ENCODE measurements at places on chromosomes 7 and 10.

- no peak for DNase-seq
Observed at GRCh38 chr10:95264227-95265051, 26.4 kb downstream of the PDLIM1 start.

GRCh38 chr10:14761372-14761771 lies 13.3 kb downstream of the FAM107B start:
- no peak for DNase-seq

DNA sequence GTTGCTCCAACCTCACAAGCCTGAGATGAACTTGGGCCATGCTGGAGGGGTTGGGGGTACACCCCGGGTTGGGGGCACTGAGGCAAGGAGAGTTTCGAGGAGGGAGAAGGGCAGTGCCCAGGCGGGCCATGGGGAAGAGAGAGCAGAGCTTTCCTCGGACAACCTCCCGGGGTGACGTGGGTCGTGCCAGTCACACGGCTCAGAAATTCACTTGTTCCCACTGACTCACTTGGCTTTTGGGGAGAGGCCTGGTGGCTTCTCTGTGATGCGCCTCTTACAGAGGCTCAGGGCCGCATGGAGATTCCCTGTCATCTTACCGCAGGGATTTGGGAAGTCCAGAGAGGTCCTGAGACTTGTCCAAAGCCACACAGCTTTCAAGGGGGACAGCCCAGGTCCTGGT lies 2.9 kb downstream of the LAT2 start:
- DNase-seq = no peak

GRCh38 chr7:150374026-150374425 lies 5.1 kb upstream of the ZNF775 start:
- DNase-seq = no peak

- no peak for DNase-seq
Observed at GRCh38 chr7:44377681-44378421, 52.5 kb upstream of the CAMK2B start.

DNA sequence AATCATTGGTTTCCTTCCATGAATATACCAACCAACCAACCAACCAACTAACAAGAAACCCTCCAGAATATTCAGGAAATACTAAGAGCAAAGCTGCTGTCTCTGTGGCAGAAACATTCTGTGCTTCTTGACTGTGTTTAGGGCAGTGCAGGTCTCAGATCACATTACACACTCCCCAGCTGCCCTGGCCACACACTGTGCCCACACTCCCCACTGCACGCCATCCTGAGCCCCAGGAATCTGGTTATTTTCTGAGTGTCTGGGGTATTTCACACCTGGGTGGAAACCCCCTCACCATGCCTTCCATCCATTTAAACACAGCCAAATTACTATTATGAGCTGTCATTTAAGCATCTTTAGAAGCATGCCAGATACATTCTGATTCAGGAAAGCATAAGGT lies 183.7 kb upstream of the ANK3 start:
- no peak for DNase-seq

DNA sequence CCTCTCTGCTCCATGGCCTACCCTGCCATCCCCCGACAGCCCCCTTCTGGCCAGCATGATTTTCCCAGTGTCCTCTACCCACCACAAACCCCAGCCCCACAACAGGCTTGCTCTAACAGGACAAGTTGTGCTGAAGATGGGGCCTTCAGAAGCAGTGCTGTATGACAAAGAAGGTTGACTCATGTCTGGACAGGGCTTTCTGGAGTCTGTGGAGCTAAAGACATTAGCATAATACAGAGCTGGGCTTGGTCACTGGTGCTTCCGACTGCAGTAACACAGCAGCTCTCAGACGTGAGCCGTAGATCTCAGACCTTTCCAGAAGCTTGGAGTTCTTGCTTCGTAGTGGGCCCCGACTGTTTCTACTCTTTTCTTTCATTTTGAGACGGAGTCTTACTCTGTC lies 100.5 kb downstream of the GTF2IRD1 start:
- no peak for DNase-seq

GRCh38 chr7:104341546-104341945 lies 13.1 kb downstream of the LHFPL3 start:
- no peak for DNase-seq

DNA sequence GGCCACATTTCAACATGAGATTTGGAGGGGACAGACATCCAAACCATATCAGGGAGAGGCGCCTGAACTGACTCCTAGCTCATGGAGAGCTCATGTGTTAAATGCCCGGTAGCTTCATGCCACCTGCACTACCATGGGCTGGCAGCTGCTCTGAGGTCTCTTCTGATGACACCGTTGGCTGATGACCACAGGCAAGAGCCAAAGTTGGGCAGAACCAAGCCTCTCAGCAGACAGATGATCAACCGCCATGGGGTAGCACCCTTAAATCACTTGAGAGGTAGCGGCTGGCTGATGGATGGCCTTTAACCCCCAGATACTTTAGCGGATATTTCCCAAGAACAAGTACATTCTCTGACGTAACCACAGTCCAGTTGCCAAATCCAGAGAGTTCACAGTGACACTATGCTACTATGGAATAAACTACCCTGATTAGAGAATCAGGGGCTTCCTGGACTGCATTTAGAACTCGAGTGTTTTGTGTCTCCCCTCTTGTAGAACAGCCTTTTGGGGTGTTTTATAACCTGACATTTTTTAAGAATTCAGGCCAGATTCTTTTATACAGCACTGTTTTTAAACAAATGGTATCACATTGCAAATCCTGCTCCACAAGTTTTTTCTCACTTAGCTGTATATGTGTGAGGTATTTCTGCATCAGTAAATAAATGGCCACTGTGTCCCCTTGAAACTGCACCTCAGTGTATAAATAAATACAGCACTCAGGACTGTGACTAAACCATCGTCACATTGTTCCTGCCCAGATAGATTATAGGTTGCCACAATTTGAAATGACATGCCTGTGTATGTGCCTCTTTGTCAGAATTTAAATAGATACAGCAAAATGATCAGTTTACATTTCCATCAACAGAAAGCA lies 30.8 kb upstream of the DRGX start:
- DNase-seq = no peak

DNA sequence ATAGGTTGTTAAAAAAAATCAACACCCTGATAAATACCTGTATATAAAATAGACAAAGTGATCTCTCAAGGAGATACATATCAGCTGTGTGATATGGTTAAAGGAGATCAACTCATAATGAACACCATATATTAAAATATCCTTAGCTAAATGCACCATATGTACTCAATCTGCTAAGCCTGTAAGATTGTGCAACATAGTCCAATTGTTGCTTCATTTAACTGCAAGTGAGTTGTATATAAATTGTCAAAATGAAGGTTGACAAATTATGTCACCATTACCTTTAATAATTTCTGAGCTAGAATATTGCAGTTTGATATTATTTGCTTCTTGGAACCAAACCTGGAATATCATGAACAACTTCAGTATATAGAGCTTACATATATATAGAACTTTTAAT lies 283.7 kb downstream of the MALRD1 start:
- no peak for DNase-seq

- DNase-seq = no peak
Observed at GRCh38 chr7:155322530-155322929, 24.9 kb downstream of the INSIG1 start.

- no peak for DNase-seq
Observed at GRCh38 chr7:155569681-155570080, 23.3 kb upstream of the CNPY1 start.

All from occipital lobe (tissue), 3 donors.